ENCODE measurements at places on chromosomes 2 and 18. TPM values are rescaled to one million over a fixed set of nuclear protein-coding genes. Genes with fewer than 3 reads are reported as not detected.

Gene SH3RF3
- total RNA-seq = 0.05 TPM

Gene DPP4
- 115 TPM for total RNA-seq

Gene TUBA4B
- not detected for total RNA-seq

Gene TEX44
- not detected for total RNA-seq

Gene TMEM17
- total RNA-seq = 0.26 TPM

Gene ATP9B
- 31.7 TPM for total RNA-seq

Gene PTMA
- 1,489 TPM for total RNA-seq

Gene EMILIN1
- total RNA-seq = 0.75 TPM

Data from activated CD8-positive, alpha-beta memory T cell treated with anti-CD3 and anti-CD28 coated beads, Interleukin-2, amount 10 ng/mL, durations not matched to agents 7 days and 5 days (primary cell).